ENCODE measurements at places on chromosomes 2 and 18. TPM values are rescaled to one million over a fixed set of nuclear protein-coding genes. Genes with fewer than 3 reads are reported as not detected.
A peak's percentile ranks its signal among the peaks of the same experiment; 100 is the strongest.

RGPD3 gene
- 0.24 TPM for total RNA-seq

GRCh38 chr2:6780765-6781274, 84.9 kb downstream of the CMPK2 start:
- H3K27me3 ChIP-seq, result peaks cover 7% of the 10 kb centered on the region
- DNase-seq, result no peak
- no peak overlapping the region for H3K27ac ChIP-seq
- no peak overlapping the region for H3K4me3 ChIP-seq

- H3K36me3 ChIP-seq, result peaks cover 7% of the 10 kb centered on the region
- no peak overlapping the region for H3K27ac ChIP-seq
- H3K27me3 ChIP-seq, result no peaks in the 10 kb centered on the region
- no peaks in the 10 kb centered on the region for H3K4me1 ChIP-seq
Observed at GRCh38 chr2:159267921-159268320, 18.6 kb downstream of the WDSUB1 start.

GRCh38 chr2:134216152-134216829, 37.6 kb upstream of the MGAT5 start:
- H3K4me1 ChIP-seq, result peaks cover 49% of the 10 kb centered on the region
- peaks cover 3% of the 10 kb centered on the region for H3K36me3 ChIP-seq
- H3K27me3 ChIP-seq, result no peaks in the 10 kb centered on the region
- H3K4me3 ChIP-seq, result peak overlapping the region; percentile 80
- peak overlapping the region; percentile 56 for H3K27ac ChIP-seq
- DNase-seq, result no peak

All from activated T-cell treated with anti-CD3 and anti-CD28 coated beads, Interleukin-2, amount 50 U/mL, for 72 hours (primary cell).